Activated CD4-positive, alpha-beta T cell treated with anti-CD3 and anti-CD28 coated beads, Interleukin-2, amount 10 ng/mL, durations not matched to agents 7 days and 5 days (primary cell): ENCODE measurements at places on chromosomes 12 and 14. TPM values are rescaled to one million over a fixed set of nuclear protein-coding genes. Genes with fewer than 3 reads are reported as not detected.

Gene INHBC
- not detected for total RNA-seq

Gene CLECL1
- 1.2 TPM for total RNA-seq

Gene ACAD10
- total RNA-seq = 30.8 TPM

Gene HOMEZ
- 11.4 TPM for total RNA-seq

Gene DBX2
- total RNA-seq = not detected
